ENCODE measurements at places on chromosomes 4 and X.

DNA sequence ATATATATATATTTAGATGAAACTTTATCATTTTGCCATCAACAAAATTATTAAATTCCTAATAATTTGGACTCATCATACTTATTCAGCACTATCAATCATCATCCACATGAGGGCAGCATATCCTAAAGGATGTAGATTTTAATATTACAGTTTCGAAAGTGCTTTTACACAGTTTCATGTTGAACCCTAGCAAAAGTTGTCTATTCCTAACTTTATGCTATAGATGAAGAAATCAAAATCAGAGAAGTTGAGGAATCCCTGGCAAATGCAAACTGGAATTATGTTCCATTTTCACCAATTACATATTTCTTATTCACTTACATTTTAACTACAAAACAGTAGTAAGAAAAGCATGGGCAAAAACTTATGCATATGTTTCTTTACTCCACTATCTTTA, 36.6 kb upstream of the UGT2A1 start:
- no peak for DNase-seq

DNA sequence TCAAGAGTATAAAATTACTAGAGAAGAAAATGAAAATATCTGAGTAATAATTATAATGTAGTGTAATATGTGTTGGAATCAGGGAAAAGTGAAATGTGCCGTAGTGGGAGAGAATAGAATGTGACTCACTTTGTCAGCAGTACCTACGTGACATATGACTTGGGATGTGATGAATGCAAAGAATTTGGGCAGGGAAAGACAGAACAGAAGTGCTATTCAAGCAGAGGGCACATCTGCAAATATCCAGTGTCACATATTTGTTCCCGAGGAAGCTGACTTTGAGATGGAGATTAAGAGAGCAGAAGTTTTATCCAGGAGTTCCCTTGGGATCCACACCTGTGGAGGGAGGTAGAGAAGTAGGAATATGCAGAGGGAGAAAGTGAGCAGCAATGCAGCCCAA, 69.3 kb upstream of the HS3ST1 start:
- DNase-seq = no peak

GRCh38 chr4:147717878-147718277, 14.0 kb upstream of the ARHGAP10 start:
- DNase-seq = no peak

DNA sequence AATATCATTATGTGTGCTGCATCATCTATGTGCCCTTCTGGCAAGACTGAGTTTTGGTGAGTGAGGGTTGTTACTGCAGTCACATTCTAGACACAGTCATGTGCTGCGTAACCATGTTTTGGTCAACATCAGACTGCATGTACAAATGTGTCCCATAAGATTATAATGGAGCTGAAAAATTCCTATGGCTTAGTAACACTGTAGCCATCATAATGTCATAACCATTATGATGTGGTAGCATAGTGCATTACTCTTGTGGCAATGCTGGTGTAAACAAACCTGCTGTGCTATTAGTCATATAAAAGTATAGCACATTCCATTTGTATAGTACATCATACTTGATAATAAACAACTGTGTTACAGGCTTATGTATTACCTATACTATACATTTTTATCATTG, 198.1 kb upstream of the NUDT6 start:
- DNase-seq = no peak

DNA sequence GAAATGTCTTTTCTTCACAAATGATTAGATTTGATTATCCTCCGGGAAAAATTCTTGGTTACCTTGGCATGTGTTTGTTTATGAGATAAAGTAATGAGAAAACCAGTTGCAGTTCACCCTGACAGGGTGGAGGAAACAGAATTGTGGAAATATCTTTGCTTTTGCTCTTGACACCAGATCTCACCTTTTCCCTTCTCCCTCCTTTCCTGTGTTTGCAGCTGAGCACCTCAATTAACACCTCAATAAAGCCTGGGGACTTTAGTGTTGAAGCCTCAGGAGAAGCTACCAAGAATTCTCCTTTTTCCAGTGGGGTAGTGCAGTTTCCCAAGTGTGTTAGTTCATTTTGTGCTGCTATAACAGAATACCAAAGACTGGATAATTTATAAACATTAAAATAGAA, 350.8 kb upstream of the IGFBP7 start:
- no peak for DNase-seq

DNA sequence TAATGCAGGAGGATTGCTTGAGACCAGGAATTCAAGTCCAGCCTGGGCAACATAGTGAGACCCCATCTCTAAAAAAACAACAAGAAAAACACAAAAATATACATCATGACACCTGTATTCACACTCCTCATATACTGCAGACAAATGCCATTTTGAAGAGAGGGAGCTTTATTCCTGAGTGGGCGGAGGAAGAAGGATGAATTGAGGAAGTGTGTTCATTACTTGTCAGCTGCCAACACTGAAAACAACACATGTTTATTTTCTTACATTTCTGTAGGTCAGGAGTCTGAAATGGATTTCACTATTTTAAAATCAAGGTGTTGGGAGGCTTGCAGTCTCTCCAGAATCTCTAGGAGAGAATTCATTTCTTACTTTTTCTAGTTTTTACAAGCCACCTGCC, 47.2 kb upstream of the CD99 start:
- no peak for DNase-seq

DNA sequence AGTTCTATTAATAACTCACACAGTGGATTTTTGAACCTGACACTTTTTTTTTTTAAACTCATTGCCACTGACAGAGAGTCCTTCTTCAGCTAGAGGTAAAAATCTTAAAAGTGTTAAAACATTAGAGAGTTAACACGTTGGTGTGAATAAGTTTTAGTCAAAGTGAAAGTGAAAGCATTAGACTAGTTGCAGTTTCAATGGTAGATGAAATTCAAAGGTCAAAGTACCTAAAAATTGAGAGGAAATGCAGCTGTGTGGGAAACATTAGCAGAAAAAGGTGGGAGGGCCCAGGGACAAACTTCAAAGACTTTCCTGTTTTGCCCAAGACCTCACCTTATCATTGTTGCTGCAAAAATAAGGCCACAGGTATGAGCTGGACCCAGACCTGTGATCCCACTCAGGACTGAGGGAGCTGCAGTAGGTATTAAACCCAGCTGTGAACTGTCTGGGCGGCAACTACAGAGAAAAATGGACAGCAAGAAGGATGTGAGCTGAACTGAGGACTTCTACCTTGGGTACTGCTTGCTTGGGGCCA, 17.6 kb upstream of the GABRA4 start:
- DNase-seq = no peak

DNA sequence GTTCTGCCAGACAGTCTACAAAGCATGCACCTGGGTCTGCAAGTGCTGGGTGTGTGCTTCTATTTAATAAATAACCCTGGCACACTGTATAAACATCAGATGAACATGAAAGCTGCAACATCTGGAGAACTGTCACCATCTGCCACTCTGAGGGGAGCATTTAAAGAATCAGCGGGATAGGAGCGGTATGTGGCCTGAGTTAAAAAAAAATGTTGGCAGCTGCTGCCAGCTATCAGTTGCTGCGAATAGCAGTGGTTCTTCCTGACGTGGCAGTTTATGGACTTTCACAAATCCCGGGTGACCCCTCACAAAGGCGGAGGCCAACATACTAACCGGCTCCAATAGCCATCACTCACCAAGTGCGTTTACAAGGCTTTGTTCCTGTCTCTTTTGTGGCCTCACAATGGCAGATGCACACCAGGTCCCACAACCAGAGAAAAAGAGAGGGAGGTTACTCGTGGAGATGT, 95.1 kb downstream of the RASL11B start:
- no peak for DNase-seq

GRCh38 chr4:88879991-88880390, 177.0 kb downstream of the FAM13A start:
- no peak for DNase-seq

- no peak for DNase-seq
These were observed 119.2 kb upstream of the GRID2 start for GRCh38 chr4:92184566-92184965.

DNA sequence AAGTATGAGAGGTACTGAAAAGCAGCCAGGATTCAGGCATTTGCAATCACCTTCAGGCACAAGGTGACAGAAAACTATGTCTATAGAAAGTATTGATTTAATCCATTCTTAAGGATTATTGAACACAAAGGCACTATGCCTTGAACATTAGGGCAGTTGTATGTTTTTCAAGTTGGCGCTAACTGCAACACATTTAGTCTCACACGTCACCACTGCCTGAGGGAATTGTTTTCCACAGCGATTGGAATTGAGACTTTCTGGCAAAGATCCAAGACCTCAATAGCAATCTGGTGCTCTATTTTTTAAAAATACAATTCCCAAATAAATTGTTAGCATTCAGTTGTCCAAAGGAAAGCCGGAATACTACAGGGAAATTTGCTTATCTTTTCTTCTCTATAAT, 52.7 kb upstream of the FTHL17 start:
- no peak for DNase-seq

DNA sequence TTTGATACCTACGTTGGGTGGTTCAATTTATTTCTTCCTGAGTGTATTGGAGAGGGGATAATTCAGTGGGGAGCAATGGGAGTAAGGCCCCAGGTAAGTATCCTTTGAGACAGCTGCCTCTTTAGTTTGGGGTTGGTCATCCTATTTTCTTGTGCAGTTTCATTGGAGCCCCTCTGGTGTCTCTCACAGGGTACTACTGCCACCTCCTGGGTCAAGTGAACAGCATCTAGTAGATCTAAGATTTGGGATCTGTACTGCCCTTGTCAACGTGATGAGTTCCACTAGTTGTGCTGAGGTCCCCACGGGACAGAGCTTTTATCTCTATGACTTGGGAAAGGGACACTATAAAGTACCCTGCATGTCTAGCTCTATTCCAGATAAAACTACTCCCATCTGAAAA, 80.6 kb downstream of the PBDC1 start:
- DNase-seq = no peak

DNA sequence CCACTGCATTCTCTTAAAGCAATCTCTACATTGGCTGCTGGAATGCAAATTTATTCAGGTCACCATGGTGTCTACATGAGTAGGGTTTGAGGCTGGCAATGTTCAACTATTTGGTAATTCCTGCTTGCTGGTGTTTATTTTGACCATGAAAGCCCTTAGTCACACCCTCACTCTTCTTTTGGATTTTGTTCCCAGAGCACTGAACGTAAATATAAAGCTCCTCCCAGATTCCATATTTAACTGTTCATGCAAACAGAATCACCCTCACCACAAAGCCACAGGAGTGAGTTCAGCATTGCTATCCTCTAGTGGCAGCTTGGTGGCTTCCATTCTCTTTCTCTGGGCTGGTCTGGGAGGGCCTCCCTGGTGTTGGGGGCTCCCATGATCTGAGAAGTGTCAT, 82.8 kb downstream of the LNX1 start:
- no peak for DNase-seq

GRCh38 chr4:80279751-80280150, 13.3 kb downstream of the FGF5 start:
- DNase-seq = no peak

- no peak for DNase-seq
These were observed 79.1 kb upstream of the APOOL start for GRCh38 chrX:84924624-84925023.

DNA sequence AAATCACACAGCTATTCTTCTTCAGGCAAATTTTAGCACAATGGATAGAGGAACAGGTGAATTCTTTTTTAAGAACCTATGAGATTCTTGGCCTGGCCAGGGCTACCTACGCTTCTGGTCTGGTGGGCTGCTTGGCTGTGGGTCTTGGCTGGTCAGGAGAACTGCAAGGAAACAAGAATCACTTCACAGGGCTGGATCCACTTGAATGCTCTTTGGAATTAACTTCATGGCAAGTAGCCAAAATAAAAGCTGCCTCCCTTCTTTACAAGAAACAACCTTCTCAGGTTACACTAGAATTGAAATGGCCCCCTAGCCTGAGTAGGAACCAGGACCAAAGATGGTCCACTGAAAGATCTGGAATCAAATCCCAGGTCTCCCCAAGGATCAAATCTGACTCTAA, 519.1 kb downstream of the IQCM start:
- DNase-seq = no peak

GRCh38 chr4:183348706-183349659, 26.8 kb upstream of the CLDN24 start:
- DNase-seq = no peak

DNA sequence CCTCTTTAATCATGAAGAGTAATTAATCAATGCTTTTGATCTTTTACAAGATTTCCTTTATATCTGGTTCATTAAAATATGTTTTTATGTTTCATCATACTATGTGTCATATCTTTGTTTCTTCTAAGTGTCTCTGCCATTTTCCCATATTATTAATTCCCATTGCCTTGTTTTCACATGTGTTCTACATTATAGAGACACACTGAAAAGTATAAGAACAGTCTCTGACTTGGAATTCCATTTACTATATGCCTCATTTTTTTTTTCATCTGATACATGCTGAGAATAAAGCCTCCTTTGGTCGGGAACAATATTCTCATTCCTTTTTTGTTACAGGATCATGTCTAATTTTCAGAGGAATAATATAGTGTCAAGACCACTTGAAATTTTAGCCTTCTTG, 4.3 kb downstream of the BANK1 start:
- no peak for DNase-seq

DNA sequence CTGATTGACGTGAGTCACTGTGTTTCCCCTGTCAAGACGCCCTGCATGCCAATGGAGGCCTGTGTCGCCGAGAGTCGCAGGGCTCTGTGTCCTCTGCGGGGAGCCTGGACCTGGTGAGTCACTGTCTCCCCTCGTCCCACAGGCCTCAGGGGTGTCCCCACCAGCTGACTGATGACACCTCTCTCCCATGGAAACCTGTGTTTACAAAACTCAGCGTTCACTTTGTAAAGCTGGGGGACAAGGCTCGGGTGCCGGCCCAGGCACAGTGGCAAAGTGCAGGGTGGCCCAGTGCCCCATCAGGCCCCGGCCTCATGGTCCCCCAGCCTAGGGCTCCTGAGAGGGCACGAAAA, 21.2 kb upstream of the HGFAC start:
- no peak for DNase-seq

DNA sequence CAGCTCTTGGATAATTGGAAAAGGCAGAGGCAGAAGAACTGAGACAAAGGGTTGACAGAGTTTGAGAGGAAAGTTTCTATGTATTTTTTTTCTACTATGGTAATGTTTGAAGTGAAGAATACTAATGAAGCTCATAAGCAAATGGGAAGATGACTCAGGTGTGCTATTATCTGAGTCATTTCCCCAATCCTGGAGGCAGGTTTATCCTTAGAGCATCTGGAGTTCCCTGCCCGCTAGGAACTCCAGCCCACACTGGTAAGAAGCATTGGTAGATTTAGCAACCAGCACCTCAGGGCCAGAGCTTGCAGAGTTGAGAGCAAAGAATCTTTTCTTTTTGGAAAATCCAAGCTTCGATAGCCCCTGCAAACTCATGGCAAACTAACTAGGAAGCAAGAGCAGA, 55.2 kb downstream of the DOCK11 start:
- DNase-seq = no peak

DNA sequence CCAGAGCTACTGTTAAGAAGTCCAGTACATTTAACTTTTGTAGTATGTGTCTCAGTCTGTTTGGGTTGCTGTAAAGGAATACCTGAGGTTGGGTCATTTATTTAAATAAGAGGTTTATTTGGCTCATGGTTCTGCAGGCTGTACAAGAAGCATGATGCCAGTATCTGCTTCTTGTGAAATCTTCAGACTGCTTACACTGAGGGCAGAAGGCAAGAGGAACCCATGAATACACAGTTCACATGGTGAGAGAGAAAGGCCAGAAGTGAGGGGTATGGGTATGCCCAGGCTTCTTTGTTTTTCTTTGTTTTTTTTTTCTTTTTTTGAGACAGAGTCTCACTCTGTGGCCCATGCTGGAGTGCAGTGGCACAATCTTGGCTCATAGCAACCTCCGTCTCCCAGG, 6.0 kb upstream of the CISD2 start:
- no peak for DNase-seq
